Activated T-helper 17 cell treated with anti-CD3 and anti-CD28 coated beads, Interleukin-2, amount 50 U/mL, for 72 hours (primary cell): ENCODE measurements at places on chromosomes 12 and 14.

- no peaks in the 10 kb centered on the region for H3K36me3 ChIP-seq
- H3K4me1 ChIP-seq: peaks cover 7% of the 10 kb centered on the region
- H3K4me3 ChIP-seq: peak overlapping the region; percentile 55
- peak; percentile 99 for ATAC-seq
- H3K27ac ChIP-seq: peak overlapping the region; percentile 69
These were observed 29.7 kb upstream of the NR2C1 start for GRCh38 chr12:95102916-95103671.

- peaks cover 7% of the 10 kb centered on the region for H3K4me1 ChIP-seq
- peaks cover 24% of the 10 kb centered on the region for H3K27me3 ChIP-seq
- H3K36me3 ChIP-seq: no peaks in the 10 kb centered on the region
- H3K27ac ChIP-seq: no peak overlapping the region
- H3K4me3 ChIP-seq: no peak overlapping the region
These were observed 13.9 kb upstream of the KRT80 start for GRCh38 chr12:52205612-52206303.

DNA sequence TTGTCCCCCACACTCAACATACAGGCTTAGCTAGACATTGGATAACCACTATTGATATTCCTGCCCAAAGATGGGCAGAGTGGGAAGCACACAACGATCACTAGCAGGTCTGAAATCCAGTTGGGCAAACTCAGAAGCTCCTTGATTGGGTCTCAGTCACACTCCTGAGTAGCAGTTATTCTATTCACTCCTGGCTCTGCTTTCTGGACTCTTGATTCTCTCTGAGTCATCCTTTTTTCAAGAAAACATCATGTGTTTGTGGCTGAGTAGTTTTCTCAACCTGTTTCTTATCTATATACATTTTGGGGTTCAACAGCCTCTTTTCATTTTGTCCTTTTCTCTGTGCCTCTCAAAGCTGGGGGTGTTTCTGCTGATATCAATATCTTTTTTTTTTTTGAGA, 46.0 kb upstream of the MANSC4 start:
- peaks cover 29% of the 10 kb centered on the region for H3K4me1 ChIP-seq
- H3K36me3 ChIP-seq: peaks cover 6% of the 10 kb centered on the region
- H3K4me3 ChIP-seq: no peak overlapping the region
- peaks cover 3% of the 10 kb centered on the region for H3K27me3 ChIP-seq
- no peak overlapping the region for H3K27ac ChIP-seq

DNA sequence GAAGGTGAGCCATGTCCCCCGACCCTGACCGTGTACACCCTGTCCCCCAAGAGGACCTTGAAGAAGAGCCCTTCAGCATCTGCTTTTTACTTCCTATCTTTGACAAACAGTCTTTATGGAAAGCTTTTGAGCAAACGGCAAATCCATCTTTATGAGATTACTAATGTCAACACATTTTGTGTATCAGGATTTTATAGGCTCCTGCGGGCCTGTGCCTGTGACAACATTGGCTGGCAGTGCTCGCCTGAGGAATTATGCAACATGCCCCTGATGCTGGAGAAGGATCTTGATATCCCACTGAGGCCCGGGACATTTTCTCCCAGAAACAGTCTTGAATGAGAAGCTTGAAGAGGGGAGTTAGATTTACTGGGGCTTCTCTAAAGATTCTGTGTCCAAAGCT, 416.5 kb downstream of the NRXN3 start:
- peaks cover 7% of the 10 kb centered on the region for H3K27me3 ChIP-seq
- H3K36me3 ChIP-seq: no peaks in the 10 kb centered on the region
- H3K4me1 ChIP-seq: no peaks in the 10 kb centered on the region
- H3K4me3 ChIP-seq: no peak overlapping the region
- no peak overlapping the region for H3K27ac ChIP-seq
- no peak for ATAC-seq

DNA sequence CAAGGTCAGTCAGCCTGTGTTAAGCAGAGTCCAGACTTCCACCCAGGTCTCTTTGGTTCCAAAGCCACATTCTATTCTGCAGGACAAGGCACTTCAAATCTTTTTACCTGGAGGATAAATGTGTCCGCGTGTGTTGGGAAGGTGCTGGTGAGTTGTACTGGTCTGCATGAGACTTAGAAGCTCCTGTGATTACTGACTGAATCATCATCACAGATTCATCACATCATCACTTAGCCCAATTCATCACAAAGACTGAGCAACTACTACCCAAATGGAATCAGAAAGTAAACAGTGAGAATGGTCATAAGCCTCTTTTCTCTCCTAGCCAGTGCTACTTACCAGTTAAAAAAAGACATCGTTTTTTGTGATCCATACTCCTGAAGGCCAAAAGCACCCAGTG, 5.3 kb downstream of the SLC15A5 start:
- no peaks in the 10 kb centered on the region for H3K4me1 ChIP-seq
- no peaks in the 10 kb centered on the region for H3K36me3 ChIP-seq
- H3K4me3 ChIP-seq: no peak overlapping the region
- no peak overlapping the region for H3K27ac ChIP-seq
- no peaks in the 10 kb centered on the region for H3K27me3 ChIP-seq

- no peaks in the 10 kb centered on the region for H3K36me3 ChIP-seq
- no peaks in the 10 kb centered on the region for H3K4me1 ChIP-seq
- ATAC-seq: no peak
- H3K27ac ChIP-seq: no peak overlapping the region
- H3K4me3 ChIP-seq: no peak overlapping the region
These were observed 21.0 kb downstream of the PAH start for GRCh38 chr12:102896067-102896466.
